ENCODE measurements at places on chromosomes 2 and 18.

GRCh38 chr2:162073888-162074631 lies at the start of gene DPP4:
DPP4 (minus strand) TSS chr2:162074215; CDS start chr2:162073981, 234 bp downstream.
- DNase-seq = peak; percentile 54

DNA sequence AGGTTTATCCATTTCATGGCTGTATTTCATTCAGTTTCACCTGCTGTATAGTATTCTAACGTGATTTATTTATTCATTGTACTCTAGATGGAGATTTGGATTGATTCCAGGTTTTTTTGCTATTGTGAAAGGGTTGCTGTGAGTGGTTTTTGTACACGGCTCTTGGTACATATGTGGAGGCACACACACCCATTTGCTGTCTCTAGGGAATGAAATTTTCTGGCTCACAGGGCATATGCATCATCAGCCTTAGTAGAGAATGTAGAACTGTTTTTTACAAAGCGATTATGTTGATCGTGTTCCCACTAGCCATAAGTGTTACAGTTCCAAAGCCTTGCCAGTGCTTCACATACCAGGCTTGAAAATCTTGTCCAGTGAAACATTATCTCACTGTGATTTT lies 5.1 kb downstream of the SPTBN1 start:
- no peak for DNase-seq

- DNase-seq = no peak
These were observed 52.8 kb upstream of the HAAO start for GRCh38 chr2:42844901-42845821.

GRCh38 chr18:73684647-73685046 lies 463.0 kb downstream of the FBXO15 start:
- no peak for DNase-seq

- no peak for DNase-seq
These were observed 229.6 kb upstream of the CDH2 start for GRCh38 chr18:28406533-28406932.
